NCI-H1105 treated with DMSO at 0.1 percent for 48 hours (cell line): ENCODE measurements at places on chromosomes 5 and 9.

DNA sequence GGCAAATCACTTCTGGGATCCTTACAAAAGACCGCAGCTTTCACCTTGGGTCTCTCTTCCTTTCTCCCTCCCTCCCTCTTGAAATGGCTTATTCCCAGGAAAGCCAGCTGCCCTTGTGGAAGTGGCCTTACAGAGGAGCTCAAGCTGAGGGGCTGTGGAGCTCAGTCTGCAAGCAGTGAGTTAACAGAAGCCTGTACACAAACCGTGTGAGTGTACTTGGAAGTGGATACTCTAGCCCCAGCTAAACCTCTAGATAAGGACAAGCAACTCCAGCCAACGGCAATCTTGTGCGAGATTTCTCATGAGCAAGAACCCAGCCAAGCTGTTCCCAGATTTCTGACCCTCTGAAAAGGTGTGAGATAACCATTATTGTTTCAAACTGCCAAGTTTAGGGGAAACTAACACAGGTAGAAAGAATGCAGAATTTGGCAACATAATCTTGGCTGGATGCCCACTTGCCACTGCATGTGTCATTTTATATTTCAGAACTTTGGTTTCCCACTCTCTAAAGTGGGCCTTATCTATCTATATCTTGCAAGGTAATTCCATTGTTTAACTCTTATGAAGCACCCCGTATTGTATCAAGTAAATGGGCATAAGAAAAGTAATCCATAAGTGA lies 85.6 kb downstream of the CDH18 start:
- no peak for DNase-seq

DNA sequence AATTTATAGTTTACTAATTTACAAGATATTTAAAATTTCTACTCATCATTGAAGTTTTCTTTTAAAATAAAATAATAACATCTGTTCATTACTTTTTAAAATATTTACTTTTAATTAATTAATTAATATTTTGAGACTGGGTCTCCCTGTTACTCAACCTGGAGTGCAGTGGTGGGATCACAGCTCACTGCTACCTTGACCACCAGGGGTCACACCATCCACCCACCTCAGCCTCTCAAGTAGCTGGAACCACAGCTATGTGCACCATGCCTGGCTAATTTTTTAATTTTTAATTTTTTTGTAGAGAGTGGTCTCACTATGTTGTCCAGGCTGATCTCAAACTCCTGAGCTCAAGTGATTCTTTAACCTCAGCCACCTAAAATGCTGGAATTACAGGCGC lies 1013.6 kb downstream of the CDH9 start:
- DNase-seq, result no peak

- peak; percentile 83 for DNase-seq
Observed at GRCh38 chr5:131720714-131721113, 76.1 kb downstream of the FNIP1 start.

- DNase-seq, result no peak
Observed at GRCh38 chr5:111953351-111954127, 196.5 kb upstream of the NREP start.

DNA sequence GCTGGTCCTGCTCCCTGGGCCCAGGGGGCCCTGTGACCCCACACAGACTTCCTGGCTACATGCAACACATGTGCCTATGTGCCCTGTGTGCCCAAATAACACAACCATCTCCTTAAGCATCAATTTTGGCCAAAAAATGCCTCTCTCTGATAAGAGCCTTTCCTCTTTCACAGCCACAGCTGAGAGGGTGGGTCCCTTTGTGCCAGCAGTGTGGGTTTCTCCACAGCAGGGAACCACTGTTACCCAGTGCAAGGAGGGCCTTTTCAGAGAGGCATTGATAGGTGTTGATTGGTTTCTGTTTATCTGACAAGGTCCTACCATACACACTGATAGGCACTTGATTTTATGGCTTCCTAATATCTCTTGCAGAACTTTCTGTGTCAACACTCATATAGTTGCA lies 42.7 kb downstream of the SYK start:
- no peak for DNase-seq

- no peak for DNase-seq
Observed at GRCh38 chr9:18999173-18999785, 33.7 kb downstream of the SAXO1 start.

DNA sequence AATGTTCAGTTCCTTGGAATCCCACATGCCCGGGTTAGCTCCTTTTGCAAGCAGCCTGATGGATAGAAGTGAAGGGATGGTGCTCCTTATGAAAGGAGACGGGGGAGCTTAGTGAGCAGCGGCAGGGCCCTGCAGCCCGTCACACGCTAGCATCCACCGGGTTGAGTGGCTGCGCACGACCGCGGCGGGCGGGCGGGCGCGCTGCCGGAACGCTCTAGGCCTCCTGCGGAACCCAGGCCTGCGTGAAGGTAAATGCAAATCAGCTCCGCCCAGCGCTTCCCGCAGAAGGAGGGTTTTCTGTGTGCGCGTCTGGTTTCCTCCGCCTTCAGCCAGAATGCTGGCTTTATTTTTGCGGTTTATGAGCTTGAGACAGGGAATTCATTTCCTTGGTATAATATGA lies 19.8 kb downstream of the IL12B start:
- peak; percentile 6 for DNase-seq

DNA sequence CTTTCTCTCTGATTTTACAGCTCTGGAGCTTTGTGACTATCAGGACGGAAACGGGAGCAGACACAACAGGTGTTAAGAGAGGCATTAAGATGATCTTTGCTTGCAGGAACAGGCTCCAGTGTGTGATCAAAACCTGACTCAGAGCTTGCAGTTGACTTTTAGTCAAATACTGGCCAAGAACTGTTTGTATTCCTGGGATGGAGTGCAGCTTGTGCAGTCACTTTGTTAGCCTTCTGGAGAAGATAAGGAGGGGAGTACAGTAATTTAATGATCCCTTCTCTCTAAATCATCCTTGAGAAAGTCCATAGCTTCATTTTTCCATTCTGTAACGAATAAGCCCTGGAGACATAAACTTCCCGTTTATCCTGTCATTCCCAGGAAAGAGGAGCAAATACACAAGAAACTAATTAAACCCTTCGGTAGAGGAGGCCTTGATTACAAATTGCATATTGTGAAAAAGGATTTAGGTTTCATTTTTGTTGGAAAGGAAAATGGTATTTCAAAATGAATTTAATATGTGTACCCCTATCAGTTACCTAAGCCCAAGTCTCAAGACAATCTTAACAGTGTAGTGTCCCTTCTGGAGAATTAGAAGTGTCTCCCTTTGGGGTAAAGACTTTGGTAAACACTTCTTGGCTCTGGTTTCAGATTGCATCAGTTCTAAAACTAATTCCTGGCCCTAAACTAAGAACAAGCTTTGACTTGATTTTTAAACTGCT lies 3.1 kb upstream of the STOM start:
- DNase-seq, result no peak

DNA sequence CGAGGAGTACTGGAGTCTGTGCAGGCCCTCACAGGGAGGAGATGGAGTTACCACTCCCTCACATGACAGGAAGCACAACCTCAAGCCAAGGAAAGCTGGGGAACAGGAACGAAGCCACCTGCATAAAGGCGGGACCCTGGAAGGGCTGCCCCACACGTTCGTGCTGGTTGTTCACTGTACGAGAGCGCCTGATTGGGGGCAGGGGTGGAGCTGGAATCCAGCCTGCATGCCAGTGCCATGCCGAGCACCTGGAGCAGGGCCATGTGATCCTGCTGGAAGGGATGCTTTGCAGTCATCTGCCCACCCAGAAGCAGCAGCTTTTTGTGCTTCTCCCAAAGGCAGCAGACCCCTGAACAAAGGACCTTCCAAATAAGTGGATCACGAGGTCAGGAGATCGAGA lies 11.4 kb downstream of the GRM6 start:
- no peak for DNase-seq

GRCh38 chr9:117494401-117495090 lies 79.7 kb upstream of the ASTN2 start:
- DNase-seq, result peak; percentile 64

- DNase-seq, result peak; percentile 57
Observed at GRCh38 chr5:95283761-95284571, 928 bp downstream of the MCTP1 start.

DNA sequence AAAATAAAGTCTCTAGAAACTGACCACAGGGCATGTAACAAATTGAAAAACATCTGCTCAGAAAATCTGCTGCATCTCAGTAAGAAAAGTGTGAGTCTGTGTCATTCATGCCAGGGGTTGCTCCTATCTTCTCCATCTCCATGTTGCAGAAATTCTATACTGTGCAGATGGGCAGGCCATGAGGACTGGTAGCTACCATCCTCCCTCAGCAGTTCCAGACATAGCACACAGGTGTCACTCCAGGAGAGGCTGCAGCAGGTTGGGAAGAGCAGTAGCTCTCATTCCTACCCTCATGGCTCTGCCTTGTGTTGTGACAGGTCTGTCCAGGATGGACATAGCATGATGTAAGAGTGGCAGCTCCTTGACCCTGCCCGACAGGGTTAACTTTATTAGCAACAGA lies 173.4 kb downstream of the NDUFS4 start:
- no peak for DNase-seq

GRCh38 chr5:59517926-59518585 lies 375.5 kb downstream of the PDE4D start:
- DNase-seq, result no peak

GRCh38 chr9:113566712-113567071 lies 103.2 kb downstream of the RGS3 start:
- DNase-seq, result no peak

DNA sequence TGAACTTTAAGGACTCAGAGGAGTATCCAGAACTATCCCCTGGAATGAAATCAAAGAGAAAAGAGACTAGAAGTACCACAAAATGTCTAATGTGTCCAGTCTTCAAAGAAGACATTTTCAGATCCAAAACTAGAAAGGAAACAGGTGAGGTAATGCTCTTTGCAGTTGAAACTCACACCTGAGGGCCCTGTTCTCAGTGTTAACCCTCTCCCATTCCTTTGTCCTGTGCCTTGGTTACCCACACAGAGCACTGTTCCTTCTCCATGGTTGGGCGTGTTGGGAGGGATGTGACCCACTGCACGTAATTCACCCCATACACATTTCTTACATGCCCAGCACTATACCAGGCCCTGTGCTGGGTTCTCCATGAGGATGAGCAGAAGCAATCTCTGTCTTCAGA lies 21.3 kb downstream of the MSANTD3 start:
- DNase-seq, result no peak

- no peak for DNase-seq
Observed at GRCh38 chr5:147203213-147203612, 31.6 kb upstream of the STK32A start.

DNA sequence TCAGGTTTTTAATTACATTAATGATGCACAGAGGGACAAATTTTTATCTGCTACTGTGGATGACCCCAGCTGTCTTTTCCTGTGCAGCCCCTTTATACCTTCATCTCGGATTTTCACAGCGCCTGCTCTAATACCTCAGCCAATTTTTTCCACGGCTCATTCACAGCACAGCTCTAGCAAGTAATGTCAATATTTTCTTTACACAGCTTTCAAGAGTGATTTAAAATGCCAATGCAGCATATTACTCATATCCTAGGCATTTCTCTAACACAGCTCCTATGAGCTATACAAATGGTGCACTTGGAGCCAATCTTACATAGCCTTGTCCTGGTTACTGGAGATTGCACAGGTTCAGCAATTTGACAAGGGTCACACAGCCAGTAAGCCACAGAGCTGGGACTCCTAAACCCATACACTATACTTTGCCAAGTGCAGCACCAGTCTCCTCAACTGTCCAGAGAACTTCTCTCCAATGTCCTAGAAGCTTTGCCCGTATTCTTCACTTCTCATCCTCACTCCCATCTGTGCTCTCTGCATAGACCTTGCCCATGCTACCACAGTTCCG lies 661.8 kb downstream of the DTWD2 start:
- no peak for DNase-seq

DNA sequence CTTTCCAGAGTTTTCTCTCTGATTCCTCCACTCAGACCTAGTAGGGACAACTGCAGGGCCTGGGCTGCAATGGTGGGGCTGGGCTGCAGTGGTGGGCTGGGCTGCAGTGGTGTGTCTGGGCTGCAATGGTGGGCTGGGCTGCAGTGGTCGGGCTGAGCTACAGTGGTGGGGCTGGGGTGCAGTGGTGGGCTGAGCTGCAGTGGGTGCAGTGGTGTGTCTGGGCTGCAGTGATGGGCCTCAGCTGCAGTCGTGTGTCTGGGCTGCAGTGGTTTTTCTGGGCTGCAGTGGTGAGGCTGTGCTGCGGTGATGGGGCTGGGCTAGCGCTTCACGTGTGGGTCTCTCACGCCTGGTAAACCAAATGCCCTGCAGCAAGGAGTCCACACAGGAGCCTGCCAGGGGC lies 27.4 kb downstream of the ABO start:
- no peak for DNase-seq

DNA sequence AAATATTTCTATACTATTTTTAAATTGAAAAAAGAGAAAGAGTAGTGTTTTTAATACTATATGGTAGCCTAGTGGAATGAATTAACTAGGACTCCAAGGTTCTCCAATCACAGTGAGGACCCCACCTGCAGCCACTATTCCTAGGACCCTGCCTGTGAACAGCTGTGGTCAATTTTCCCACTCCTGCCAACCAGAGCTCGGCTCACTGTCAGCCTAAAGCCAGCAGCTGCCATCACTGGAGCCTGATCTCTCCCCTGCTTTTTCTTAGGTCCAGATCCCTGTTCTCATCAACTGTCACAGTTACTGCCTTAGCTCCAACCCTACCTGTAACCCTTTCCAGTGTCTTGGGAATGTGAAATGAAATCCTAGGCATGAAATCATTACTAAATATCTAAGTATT lies 25.3 kb downstream of the ARSB start:
- DNase-seq, result no peak

- DNase-seq, result no peak
Observed at GRCh38 chr9:80874276-80874675, 815.1 kb downstream of the TLE1 start.

DNA sequence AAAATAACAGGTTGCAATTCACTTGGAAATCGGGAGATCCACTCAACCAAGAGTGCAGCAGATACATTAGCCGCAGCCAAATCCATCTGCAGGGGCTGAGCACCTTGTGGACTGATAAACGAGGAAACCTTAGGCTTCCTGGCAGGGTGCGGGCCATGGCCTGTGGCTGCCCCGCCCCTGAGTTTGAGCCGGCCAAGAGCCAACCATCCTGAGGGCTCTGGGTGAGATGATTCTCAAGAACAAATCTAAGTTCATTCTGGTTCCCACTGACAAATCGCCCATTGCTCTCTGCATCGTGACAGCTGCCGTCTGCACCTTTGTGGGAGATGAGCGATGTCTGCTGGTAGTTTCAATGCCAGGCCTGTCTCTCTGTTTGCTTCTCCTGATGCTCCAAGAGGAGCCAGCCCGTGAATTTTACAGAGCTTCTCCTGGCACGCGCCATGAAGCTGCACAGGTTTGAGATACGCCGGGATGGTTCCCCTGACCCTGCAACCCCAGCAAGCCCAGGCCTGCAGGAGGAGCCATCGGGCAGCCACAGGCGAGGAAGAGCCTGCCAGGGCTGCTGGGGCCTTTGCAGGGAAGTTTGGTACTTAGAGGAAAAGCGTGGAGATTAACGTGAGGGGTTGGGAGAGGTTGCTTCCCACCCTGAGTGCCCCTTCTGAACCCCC lies 154.0 kb downstream of the OLFM1 start:
- DNase-seq, result no peak

GRCh38 chr9:111147041-111147440 lies 108.8 kb upstream of the LPAR1 start:
- DNase-seq, result no peak
